ENCODE measurements at places on chromosomes 12 and 14. TPM values are rescaled to one million over a fixed set of nuclear protein-coding genes. Genes with fewer than 3 reads are reported as not detected.

GRCh38 chr14:93645200-93645599 is 143.1 kb downstream of the PRIMA1 start:
- DNase-seq: no peak

ARHGEF40 gene
- total RNA-seq: 11.4 TPM

- DNase-seq: no peak
These were observed 26.7 kb downstream of the DNM1L start for GRCh38 chr12:32705783-32706182.

RDH16 gene
- 0.41 TPM for total RNA-seq

KRT85 gene
- total RNA-seq: not detected

FZD10 gene
- 0.41 TPM for total RNA-seq

GRCh38 chr14:23829736-23830471 is 123.7 kb upstream of the DHRS4 start:
- no peak for DNase-seq

GRCh38 chr12:48237162-48237561 is 34.1 kb upstream of the OR10AD1 start:
- DNase-seq: no peak

HAL gene
- total RNA-seq: not detected

TEX22 gene
- total RNA-seq: 0.41 TPM

DNA sequence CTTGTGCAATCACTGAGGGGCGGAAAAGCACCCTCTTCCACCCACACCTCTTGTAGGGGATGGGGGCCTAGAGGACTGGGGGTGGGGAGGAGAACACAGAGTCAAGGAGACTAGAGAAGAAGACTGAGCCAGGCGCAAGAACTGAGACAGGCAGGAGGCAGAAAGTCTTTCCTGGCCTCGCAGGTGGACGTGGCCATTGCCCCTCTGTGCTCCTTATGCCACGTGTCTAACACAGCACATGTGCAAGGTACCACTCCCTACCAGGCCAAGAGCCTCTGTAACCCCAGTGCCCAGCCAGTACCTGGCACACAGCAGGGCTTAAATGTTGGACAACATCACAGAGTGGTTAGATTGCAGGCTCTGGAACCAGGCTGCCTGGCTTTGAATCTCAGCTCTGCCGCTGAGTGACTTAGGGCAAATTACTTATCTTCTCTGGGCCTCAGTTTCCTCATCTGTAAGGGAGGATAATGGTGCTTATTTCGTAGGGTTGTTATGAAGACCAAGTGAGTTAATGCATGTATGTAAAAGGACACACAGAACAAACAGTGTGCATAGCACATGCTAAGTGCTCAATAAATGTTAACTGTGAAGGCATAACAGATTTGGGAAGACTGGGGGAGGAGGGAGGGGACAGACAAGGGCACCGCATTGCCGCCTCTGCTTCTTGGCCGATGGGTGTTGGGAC is 1.4 kb upstream of the TAMALIN start:
- no peak for DNase-seq

- no peak for DNase-seq
These were observed 23.7 kb upstream of the YLPM1 start for GRCh38 chr14:74739293-74740030.

DNA sequence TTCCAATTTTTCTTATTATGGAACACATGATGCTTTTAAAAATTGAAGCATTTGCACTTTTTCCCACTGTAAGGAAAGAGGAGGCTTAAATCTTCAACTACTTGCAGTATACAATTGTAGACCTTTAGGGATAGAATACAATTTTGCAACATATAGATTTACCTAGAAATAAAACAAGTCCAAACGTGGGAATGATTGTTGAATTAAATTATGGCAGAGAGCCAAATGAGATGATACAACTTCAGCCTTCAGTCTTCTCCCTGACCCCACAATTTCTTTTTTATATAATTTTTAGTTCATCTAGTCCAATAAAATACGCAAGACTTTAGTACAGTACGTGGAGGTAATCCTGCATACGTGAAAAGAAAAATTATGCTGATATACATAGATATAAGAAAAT is 666.5 kb downstream of the SLC16A7 start:
- DNase-seq: no peak

PMCH gene
- total RNA-seq: 0.41 TPM

- DNase-seq: no peak
These were observed 12.1 kb downstream of the SLC7A8 start for GRCh38 chr14:23171222-23171975.

GRCh38 chr14:22497671-22498093 is 91.3 kb downstream of the DAD1 start:
- no peak for DNase-seq

CCDC175 gene
- 2.0 TPM for total RNA-seq

All from frontal cortex (tissue), 4 donors.